Nucleus accumbens (tissue), 56 donors: ENCODE measurements at places on chromosomes 5 and 9.

- no peak for DNase-seq
Measured at GRCh38 chr5:160209917-160210316, 19.4 kb upstream of the FABP6 start.

GRCh38 chr5:33312571-33313549 lies 127.9 kb upstream of the TARS1 start:
- no peak for DNase-seq

DNA sequence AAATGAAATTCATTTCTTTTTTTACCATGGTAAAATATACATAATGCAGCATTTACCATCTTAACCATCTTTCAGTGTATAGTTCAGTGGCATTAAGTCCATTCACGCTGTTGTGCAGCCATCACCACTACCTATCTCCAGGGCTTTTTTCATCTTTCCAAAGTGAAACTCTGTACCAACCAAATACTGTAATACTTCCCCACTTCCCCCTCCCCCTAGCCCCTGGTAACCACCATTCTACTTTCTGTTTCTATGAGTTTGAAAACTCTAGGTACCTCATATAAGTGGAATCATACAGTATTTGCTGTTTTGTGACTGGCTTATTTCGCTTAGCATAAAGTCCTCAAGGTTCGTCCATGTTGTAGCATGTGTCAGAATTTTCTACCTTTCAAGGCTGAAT lies 23.4 kb downstream of the SPAAR start:
- DNase-seq: no peak

- no peak for DNase-seq
Measured at GRCh38 chr9:76817489-76817888, 53.3 kb downstream of the PCA3 start.

- DNase-seq: no peak
Measured at GRCh38 chr5:148666353-148666752, 12.0 kb upstream of the HTR4 start.

DNA sequence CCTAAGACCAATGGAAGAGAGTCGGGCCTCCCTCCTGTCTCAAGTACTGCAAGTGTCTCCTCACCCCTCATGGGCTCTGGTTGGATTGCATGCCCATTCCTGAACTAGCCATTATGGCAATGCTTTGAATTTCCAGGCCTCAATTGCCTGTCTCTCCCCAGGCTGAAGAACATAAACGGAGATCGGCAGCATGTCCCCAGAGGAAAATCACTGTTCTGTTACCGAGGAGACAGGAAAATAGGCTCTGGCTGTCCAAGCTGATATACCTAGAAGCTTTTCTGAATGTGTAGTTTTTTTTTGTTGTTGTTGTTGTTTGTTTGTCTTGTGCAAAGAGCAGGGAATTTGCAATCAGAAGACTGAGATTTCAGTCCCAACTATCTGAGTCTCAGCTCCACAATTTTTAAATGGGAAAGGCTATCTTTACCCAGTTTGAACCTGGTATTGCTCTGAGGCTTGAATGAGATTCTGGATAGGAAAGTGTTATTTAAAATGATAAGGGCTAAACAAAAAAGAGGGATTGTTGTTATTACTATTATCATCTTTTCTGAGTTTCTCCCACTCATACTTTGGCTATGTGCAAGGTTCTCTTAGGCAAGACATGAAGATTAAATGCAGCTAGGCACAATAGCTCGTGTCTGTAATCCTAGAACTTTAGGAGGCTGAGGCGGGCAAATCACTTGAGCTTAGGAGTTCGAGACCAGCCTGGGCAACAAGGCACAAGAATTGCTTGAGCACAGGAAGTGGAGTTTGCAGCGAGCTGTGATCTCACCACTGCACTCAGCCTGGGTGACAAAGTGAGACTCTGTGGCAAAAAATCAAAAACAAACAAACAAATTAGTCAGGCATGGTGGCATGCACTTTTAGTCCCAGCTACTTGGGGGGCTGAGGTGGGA lies 77.2 kb upstream of the KLF9 start:
- no peak for DNase-seq

DNA sequence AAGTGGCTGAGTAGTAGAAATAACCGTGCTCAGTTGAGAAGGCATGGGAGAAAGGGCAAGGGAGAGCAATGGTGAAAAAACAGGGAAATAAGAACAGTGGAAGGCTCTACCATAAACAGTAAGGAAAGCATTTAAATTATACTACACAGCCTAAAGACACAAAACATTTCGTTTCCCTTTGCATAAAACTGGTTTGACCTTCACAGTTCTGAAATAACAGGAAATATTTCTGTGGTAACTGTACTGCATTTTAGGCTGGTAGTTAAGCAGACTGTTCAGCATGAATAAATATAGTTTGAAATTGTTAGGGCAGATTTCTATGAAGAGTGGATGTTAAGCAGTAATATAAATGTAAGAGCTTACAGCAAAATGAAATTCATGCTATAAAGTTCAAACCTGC lies 147.5 kb downstream of the CSNK1G3 start:
- no peak for DNase-seq

GRCh38 chr5:112634796-112635195 lies 102.9 kb upstream of the APC start:
- no peak for DNase-seq

DNA sequence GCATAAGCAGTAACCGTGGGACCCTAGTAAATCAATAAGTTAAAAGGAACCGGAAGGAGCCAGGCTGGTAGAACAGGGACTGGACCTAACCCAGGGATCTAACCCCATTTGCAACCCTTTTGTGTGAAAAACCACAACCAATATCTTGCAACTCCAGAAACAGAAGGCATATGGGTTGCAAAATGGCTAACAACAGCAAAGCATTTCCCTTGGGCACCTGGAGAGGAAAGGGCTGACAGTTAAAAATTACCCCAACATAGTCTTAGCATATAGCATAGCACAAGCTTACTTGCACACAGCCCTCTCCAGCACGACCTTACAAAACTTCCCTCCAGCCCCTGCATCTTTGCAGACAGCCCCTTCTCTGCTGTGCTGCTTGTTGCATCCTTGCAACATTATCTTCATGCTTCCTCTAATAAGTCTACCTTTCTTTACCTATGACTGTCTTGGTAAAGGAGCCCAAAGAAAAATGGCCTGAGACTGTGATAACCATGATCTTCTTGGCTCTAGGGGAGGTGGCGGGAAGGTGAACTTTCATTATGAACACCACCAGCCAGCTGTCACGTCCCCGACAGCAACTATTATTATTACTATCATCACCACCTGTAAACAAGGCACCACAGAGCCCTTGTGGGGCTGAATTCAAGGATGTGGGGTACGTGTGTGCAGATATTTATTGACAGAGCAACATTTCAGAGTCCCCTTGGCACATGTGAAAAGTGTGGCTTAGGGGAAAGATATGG lies 49.8 kb downstream of the PRRC1 start:
- no peak for DNase-seq

GRCh38 chr5:67030289-67031056 lies 166.1 kb downstream of the CD180 start:
- DNase-seq: no peak

GRCh38 chr5:55134053-55134722 lies 25.8 kb upstream of the GPX8 start:
- no peak for DNase-seq

- no peak for DNase-seq
Measured at GRCh38 chr5:137587919-137588318, 88.8 kb upstream of the SPOCK1 start.

DNA sequence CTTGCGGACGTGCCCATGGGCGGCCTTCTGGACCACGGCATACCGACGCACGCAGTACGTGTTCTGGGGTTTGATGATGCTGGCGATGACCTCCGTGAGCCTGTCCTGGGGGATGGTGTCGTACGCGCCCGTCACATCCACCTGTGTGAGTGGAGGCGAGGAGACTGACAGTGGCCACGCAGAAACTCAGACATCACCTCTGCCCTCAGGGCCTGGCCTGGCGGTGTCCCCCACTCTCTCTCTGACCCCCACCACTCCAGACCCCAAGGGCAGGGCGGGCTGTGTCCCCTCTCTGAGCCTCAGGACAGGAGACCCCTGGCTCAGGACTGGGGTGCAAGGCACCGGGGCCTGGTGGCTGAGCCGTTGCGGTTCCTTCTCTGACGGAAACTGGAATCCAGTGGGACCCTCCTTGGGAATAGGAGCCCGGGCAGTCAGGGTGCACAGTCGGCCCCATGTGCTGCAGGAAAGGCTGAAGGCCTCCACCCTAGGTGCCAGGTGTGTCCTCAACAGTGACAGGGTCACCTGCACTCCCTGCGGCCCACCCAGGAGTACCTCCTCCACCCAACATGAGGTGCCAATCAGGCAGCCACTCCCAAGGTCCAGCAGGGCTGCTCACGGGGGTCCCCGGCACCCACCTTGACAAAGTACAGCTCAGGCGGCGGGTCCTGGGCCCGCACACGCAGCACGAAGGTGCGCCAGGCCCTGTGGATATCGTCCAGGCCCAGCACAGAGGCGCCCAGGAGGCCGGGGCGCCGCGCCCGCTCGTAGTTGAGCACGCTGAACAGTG lies 16.0 kb downstream of the TERT start:
- no peak for DNase-seq

DNA sequence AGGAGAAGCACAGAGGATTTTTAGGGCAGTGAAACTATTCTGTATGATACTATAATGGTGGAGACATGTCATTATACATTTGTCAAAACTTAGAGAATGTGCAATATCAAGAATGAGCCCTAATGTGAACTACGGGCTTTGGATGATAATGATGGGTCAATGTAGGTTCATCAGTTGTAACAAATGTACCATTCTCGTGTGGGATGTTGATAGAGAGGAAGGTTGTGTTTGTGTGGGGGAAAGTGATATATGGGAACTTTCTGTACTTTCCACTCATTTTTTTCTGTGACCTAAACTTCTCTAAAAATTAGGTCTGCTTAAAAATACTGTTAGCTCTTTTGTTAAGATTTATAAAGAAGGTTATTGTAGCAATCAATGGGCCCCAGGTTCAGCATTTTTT lies 138.9 kb downstream of the SPATA31D1 start:
- DNase-seq: no peak

DNA sequence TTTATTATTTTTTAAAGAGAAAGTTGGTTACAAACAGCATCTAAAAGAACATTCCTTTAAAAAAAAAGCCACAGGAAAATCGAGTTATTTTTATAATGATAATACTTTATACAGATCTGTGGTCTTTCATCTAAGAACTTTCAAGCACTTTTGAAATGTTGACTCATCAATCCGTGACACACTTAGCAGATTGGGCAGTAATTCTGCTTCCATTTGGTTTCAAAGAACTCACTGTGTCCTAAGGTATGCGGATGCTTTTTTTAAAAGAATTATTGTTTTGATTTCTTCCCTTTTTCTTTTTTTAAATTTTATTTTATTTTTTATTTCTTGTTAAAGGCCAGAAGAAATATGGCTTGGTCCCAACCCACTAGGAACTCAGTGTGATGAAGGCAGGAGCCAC lies 147.8 kb downstream of the AOPEP start:
- DNase-seq: no peak

GRCh38 chr9:19615036-19615624 lies 173.7 kb downstream of the SLC24A2 start:
- DNase-seq: no peak
